K562 (cell line): ENCODE measurements at places on chromosomes 7 and 10. TPM values are rescaled to one million over a fixed set of nuclear protein-coding genes. Genes with fewer than 3 reads are reported as not detected.

The PNLIPRP2 gene
- total RNA-seq = 0.38 and 0.40 TPM in 2 replicates

The GHRHR gene
- total RNA-seq = not detected in 2 replicates

The THAP5 gene
- total RNA-seq = 30.9 and 31.4 TPM in 2 replicates

The CDH23 gene
- total RNA-seq = 0.47 and 0.53 TPM in 2 replicates

The PNLIPRP3 gene
- total RNA-seq = not detected in 2 replicates

GRCh38 chr10:34001087-34001580 lies 666.7 kb upstream of the NRP1 start:
- no peaks in the 10 kb centered on the region for H3K4me1 ChIP-seq
- H3K27me3 ChIP-seq = no peaks in the 10 kb centered on the region
- DNase-seq = no peak
- H3K4me3 ChIP-seq = no peak overlapping the region

DNA sequence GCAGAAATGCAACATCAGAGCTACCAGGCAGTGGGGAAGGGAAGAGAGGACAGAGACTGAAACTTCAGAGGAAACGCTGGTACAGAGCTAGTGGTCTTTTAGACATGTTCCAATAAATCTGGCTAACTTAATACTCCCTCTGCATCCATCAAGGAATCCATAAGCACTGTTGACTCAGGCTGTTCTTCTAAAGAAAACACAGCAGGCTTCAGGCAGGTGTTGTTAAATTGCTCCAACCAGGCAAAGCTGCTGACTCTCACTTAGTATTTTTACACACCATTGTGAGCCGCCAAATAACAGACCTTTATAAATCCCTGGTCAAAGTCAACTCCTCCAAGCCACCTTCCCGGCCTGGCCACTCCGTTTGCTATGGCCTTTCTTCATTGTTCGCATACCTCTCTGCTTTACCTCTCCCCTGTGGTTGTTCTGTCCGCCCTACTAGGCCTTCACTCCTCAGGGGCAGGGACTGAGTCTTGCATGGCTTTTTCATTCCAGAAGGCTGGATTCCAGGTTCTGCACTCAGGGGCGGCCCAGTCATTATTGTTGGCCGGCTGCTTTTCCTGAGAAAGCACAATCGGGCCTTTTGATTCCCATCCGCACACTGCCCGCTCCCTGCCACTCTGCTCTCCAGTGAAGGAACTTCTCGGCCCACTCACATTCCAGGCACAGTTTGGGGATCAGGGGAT lies 18.4 kb downstream of the CREB3L2 start:
- H3K27me3 ChIP-seq = no peaks in the 10 kb centered on the region
- no peak overlapping the region for H3K4me3 ChIP-seq
- no peak for DNase-seq
- peaks cover 41% of the 10 kb centered on the region for H3K4me1 ChIP-seq

The NKX1-2 gene
- 0.04 TPM in 1 of 2 replicates, not detected in the other for total RNA-seq

The CHN2 gene
- 0.38 and 0.44 TPM in 2 replicates for total RNA-seq

DNA sequence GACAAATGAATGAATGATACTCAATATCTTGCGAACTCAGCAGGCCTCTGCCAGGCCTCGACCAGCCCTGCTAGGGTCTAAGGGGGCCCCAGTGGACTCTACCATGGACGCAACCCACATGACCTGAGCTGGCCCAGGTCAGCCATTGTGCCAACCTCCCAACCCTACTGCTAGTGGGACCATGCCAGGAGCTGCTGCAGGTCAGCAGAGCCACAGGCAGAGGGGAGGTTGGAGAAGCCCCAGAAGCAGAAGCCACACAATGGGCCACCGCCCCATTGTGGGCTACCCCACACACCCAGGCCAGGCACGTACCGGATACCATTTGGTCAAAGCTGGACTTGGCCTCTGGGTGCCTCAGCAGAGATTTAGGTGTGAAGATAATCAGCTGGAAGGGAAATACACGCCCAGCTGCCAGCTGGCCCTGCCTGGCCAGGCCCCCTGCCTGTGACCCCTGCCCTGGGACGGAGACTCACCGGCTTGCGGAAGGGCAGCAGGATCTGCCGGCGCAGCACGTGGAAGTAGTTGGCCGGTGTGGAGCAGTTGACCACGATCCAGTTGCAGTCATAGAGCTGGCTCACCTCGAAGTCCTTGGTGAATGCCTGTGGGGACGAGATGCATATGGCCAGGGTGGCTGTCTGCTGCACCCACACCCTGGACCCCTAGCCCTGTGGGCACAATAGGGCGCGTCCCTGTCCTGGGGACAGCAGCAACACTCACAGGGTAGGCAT lies 24.5 kb downstream of the OGDHL start:
- H3K36me3 ChIP-seq = no peaks in the 10 kb centered on the region
- no peak overlapping the region for H3K27ac ChIP-seq
- DNase-seq = no peak
- no peaks in the 10 kb centered on the region; the same call in 2 of the 3 replicates for H3K4me1 ChIP-seq
- no peak overlapping the region for H3K4me3 ChIP-seq

The TMEM176B gene
- 0.60 and 0.76 TPM in 2 replicates for total RNA-seq

The ZEB1 gene
- 6.6 and 7.0 TPM in 2 replicates for total RNA-seq

DNA sequence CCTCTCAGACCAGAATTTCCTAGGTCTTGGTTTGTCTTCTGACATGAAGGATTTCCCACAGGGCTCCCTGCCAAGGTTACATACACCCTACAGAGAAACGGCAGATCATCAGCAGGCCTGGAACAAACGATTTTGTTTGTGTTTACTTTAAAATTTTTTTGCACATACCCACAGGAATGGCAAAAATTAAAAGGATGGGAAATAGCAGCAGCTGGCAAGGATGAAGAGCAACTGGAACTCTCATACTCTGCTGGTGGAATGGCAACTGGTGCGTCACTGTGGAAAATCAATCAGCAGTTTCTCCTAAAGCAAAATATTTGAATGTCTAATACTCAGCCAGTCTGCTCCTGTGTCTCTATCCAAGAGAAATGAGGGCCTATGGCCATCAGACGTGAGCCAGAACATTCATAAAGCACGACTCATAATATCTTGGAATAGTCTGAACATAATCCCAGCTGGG lies 6.5 kb downstream of the BAIAP2L1 start:
- H3K4me3 ChIP-seq = no peak overlapping the region
- no peaks in the 10 kb centered on the region for H3K27me3 ChIP-seq
- no peaks in the 10 kb centered on the region for H3K4me1 ChIP-seq
- no peaks in the 10 kb centered on the region for H3K36me3 ChIP-seq
- DNase-seq = no peak
- no peak overlapping the region for H3K27ac ChIP-seq

DNA sequence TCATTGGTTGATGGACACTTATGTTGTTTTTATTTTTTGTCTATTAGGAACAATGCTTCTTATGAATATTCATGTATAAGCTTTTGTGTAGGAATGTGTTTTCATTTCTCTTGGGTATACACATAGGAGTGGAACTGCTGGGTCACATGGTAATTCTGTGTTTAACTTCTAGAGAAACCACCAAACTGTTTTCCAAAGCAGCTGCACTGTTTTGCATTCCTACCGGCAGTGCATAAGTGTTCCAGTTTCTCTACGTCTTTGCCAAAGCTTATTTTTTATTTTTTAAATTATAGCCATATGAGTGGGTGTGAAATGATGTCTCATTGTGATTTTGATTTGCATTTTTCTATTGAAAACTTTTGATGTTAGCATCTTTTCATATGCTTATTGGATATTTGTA lies 51.3 kb downstream of the ADK start:
- no peaks in the 10 kb centered on the region for H3K27me3 ChIP-seq
- no peak for DNase-seq
- no peaks in the 10 kb centered on the region; the same call in 2 of the 3 replicates for H3K4me1 ChIP-seq
- no peak overlapping the region for H3K4me3 ChIP-seq
- no peak overlapping the region for H3K27ac ChIP-seq

The SLC26A3 gene
- 0.86 and 1.1 TPM in 2 replicates for total RNA-seq

DNA sequence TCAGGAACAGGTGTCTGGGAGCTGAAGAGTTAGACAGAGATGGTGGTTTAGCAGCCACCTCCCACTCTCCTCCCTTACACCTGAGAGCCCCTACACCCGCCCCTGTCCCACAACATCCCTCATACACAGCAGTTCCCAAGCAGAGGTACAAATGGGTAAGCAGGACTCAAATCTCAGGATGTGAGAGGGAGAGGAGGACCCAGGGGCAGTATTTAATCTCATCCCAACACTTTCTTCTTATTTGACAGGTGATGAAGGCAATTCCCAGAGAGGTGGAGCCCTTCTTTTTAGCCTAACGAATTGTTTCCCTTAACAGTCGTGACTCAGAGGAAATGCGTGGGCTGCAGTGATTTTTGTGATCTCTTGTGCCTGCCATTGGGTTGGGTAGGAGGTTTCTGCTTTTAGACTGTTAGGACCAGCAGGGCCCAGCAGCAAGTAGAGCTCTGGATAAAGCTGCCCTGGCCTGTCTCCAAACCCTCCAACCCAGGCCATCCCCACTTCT lies 191.3 kb downstream of the HECW1 start:
- DNase-seq = no peak
- H3K36me3 ChIP-seq = no peaks in the 10 kb centered on the region
- H3K4me1 ChIP-seq = no peaks in the 10 kb centered on the region
- no peak overlapping the region for H3K4me3 ChIP-seq
- H3K27ac ChIP-seq = no peak overlapping the region
